ENCODE measurements at places on chromosomes 7 and 10.
A peak's percentile ranks its signal among the peaks of the same experiment; 100 is the strongest.

GRCh38 chr10:13788711-13789447, 202.1 kb downstream of the PRPF18 start:
- peak; percentile 66 for DNase-seq

DNA sequence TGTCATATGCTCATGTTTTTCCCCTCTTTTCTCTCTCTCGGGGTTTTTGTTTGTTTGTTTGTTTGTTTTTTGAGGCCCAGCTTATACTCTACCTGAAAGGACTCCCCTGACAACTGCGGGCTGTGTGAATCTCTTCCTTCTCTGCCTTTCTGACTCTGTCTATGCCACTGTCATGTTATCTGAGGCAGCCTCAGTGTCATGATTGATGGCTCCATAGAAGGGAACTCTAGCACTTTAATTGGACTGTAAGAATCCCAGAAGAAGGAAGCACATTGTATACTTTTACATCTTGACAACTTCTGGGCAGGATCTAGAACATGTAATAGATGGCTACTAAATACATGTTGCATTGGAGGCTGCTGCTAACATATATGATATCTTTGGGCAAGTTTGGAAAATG, 25.4 kb downstream of the AKR1B15 start:
- DNase-seq = no peak

DNA sequence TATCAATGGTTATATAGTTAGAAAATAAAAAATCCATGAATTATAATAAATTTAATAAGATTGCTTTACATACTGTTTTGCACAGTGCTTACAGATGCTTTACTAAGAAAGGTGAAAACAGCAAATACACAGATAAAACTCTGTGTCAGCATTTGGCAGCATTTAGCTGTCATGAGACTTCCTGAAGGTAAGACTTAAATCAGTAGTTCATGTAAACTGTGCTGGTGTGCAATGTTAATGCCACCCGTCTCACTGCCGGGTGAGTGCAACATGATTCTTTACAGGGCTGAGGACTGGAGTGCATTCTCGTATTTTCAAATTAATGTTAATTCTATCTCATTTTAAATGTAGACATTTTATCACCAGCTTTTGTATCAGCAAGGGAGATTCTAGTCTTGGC, 326.2 kb upstream of the POT1 start:
- DNase-seq = no peak

DNA sequence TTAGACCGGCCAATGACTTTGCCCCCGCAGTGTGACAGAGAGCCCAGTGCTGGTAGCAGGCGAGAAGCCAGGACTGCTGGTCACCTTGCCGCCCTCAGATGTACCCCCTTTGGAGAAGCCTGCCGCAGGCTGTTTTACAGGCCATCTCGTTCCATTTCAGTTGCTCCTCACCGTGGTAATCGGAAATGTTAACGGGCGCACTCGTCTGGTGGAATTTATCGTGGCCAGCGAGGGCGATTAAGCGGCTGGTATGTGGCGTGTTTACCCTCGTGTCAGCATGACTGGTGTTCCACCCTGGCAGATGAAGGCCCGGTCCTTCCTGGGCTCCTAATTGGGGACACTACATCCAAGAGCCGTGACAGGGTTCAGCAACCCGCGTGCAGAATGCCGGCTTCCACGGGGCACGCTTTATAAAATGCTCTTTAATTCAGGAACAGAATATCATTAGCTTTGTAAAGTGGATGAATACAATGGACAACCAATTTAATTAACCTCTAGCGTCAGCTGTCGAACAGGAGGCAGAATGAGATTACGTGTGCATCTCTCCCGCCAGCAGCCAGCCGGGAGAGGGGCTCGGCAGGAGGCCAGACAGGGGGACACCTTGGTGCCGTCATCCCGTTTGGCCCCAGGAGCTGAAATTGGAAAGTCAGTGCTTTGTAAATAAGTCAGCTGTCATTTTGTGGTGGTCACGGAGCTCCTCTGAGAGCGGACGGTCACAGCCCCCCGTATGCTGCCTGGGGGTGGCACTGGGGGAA, 108.3 kb downstream of the NKX6-2 start:
- no peak for DNase-seq

DNA sequence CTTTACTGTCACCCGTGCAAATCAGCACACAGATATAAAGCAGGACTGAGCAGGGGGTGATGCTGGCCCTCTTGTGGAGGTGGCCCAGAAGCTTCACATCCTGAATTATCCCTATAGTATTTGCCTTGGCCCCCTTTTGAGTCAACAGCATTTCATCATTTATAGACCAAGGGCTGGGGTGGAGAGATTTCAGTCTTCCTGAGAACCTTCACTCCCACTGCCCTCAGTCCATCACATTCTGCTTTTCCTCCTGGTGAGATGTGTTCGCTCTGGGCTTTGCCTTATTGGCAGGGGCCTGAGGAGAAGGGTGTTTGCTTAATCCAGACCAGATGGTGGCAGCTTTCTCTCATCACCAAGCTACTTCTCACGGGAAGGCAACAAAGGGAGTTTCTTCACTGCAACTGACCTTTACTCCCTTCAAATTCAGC, 47.7 kb downstream of the NOC3L start:
- DNase-seq = peak; percentile 52

- DNase-seq = peak; percentile 86
Observed at GRCh38 chr7:46229409-46229808, 308.3 kb upstream of the IGFBP3 start.

- no peak for DNase-seq
Observed at GRCh38 chr10:91761721-91762120, 36.5 kb upstream of the TNKS2 start.

DNA sequence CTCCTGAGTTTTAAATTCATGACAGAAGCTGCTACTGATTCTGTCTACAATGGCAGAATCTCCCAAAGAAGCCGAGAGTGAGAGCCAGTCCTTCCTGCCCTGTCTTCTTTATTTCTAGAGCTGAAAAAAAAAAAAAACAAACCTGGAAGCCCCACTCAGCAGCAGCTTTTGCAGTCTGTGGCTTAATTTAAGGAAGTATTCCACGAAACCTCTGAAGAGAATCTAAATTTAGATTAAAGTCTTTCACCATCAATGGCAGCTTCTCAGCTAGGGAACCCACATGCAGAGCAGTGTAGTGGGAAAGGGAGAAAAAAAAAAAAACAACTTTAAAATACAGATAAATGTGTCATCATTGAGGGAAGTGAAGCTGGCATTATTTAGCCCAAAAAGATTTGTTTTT, 23.4 kb downstream of the SMURF1 start:
- DNase-seq = no peak

GRCh38 chr7:26198133-26198780, 2.3 kb downstream of the HNRNPA2B1 start:
- DNase-seq = no peak
